ENCODE measurements at places on chromosomes 6 and 20. TPM values are rescaled to one million over a fixed set of nuclear protein-coding genes. Genes with fewer than 3 reads are reported as not detected.
A peak's percentile ranks its signal among the peaks of the same experiment; 100 is the strongest.

GPR6 gene
- polyA plus RNA-seq, result not detected

EZR gene
- 271 TPM for polyA plus RNA-seq

GRCh38 chr6:55601120-55601519 is 22.1 kb upstream of the HMGCLL1 start:
- no peak for DNase-seq

ACTR5 gene
- polyA plus RNA-seq, result 9.8 TPM

DNA sequence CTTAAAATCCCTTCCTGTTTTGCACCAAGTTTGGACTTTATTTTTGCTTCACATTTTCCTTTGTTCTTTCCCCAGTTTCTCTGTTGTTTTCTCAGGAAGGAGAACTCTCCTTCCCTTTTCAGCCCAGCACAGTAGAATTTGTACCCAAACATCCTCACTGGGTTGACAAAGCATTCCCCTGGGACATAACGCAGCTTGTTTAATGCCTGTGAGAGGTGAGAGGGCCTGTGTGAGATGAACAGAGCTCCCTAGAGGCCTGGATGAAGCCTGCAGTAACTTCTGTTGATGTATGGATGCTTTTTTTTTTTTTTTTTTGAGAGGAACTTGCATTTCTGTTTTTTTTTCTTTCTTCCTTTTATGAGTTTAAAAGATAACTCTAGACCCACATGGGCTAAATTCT is 104.9 kb upstream of the SLC22A23 start:
- DNase-seq, result peak; percentile 32

DNA sequence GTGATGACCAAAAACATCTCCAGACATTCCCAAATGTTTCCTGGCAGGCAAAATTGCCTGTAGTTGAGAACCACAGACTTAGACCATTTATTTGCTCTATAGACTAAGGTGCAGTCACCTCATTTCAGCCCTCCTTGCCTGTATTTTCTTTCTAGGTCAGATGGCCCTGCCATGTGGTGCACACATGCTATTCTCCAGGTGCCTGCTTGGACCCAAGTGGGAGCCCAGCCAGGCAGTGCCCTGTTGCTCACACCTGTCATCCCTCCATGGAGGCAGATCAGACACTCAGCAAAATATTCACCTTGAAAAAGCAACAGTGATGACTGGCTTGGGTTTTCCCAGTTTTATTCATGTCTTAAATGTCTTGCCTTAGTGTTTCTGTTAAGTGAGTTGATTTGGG is 311.4 kb downstream of the TFAP2C start:
- no peak for DNase-seq

DNA sequence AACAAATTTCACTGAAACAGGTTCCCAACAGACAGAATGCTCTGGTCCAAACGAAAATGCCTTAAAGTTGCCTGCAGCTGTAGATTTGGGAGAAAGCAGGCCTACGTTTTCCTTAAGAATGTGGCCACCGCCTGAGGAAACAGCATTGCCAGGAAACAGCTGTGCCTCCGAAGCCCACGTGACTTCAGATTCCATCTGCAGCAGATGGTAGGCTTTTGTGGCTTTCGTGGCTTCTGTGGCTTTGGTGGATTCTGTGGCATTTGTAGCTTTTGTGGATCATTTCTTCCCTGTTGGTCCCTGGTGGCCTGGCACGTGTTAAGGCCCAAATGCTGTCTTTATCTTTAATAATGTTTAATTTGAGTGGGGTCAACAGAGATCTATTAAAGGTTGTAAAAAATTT is 222.9 kb downstream of the TTLL2 start:
- no peak for DNase-seq

MEI4 gene
- polyA plus RNA-seq, result 1.7 TPM

DNA sequence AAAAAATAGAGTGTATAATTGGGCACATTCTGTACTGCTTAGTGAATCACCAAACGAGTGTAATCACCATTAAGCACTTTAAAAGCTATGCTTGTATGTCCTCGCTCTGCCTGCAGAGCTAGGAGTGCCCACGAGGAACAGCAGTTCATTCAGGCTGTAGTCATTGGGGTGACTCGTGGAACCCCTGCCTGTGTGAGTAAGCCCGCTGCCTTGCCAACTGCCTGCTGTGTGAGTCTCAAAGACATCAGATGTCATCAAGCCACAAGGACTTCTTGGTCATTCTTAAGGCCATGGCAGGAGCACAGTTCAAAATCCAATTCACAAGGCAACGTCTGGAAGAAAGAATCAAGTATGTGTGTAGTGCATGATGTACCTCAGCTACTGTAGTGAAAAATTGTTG is 60.4 kb downstream of the FOXO3 start:
- DNase-seq, result no peak

C20orf141 gene
- polyA plus RNA-seq, result 0.28 TPM

HTR1E gene
- 0.85 TPM for polyA plus RNA-seq

SLC17A2 gene
- 0.35 TPM for polyA plus RNA-seq

SULF2 gene
- 69.6 TPM for polyA plus RNA-seq

DNA sequence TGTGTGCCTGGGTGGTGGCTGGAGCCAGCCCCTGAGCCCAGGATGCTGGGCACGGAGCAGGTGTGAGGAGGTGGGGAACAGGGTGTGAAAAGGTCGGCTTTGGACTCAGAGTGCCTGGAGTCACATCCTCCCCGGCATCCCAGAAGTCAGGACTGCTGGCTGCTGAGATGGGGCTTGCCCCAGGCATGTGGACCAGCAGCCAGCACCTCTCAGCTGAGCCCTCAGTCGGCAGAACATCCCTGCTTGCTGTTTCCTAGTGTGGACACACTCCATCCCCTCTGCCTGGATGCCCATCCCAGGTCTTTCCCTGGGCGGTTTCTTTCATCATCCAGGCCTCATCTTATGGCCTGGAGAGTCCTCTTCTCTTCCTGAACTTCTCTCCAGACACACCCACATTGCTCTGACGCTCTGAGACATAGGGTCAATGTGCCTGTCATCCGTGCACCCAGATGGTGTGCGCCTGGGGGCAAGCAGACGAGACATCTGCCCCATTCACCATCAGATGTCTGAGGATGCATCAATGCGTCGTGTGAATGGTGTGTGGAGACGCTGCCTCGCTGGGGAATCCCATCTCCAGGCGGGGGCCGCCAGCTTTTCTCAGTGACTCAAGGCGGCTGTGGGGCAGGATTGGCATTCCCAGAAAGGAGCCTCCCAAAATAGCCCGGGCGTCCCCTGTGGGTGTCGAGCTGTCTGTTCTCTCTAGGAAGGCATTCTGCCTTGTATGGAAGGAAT is 104.2 kb downstream of the SYCP2 start:
- no peak for DNase-seq

DNA sequence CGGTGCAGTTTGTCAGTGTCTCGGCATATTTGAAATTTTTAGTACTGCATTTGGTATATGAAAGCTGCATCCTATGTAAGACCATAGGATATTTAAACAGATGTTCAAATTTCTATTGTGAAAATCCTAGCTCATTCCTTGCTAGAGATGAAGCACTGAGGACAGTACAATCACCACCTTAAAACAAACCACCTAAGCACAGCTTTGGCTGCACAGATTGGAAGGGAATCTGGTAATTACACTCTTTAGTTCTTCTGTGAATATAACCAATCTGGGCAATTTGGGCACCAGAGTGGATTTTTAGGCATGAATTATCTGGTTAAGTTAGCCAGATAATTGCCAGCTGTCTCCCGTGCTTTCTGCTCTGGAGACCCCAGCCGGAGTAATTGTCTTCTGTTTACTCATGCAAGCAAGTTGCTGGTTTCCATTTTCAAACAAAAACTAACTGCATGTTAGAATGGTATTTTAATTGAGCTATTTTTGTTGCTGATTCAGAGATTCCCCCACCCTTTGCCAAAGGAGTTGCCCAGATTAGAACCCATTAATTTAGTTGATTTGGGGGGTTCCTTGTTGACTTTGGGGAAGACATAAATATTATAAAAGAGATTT is 36.9 kb downstream of the E2F3 start:
- DNase-seq, result no peak

ZKSCAN4 gene
- polyA plus RNA-seq, result 11.9 TPM

DNA sequence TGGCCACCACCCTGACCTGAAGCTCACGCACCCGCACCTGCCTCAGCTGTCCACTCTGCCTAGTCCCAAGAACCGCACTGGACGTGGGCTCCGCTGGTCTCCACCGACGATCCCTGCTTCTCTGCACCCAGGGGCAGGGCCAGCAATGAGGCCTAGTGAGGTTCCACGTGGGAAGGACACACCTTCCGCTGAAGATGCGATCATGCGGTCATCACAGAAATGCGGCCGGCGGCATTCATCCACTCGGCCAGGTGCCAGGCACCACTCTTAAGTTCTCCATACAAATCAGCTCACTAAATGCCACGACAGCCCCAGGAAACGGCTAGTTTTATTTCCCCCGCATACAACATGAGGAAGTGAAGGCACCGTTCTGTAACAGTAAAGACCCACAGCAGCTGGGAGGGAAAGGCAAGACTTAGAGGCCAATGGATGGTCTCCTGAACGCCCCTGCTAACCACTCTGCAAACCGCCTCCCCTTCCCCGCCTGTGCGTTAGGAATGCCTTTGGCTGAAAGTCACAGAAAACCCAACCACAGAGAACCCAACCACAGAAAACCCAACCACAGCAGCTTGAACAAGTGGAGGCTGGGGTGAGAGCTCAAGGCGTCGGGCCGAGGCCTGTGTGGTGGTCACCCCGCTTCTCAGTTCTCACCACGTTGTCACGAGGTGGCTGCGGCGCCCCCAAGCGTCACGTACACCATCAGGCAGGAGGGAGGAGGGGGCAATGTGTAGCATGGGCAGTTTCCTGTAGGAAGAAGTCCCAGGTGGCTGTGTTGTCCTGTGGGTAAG is 204.4 kb downstream of the TAF4 start:
- DNase-seq, result no peak

GRCh38 chr20:45944151-45944964 is 9.9 kb downstream of the PCIF1 start:
- no peak for DNase-seq

PPP1R10 gene
- 51.6 TPM for polyA plus RNA-seq

- DNase-seq, result no peak
Measured at GRCh38 chr6:35048631-35049083, 92.5 kb downstream of the TCP11 start.

PNISR gene
- polyA plus RNA-seq, result 303 TPM

BPIFB3 gene
- not detected for polyA plus RNA-seq

PNRC1 gene
- polyA plus RNA-seq, result 130 TPM

MEP1A gene
- not detected for polyA plus RNA-seq

RSPH9 gene
- 1.2 TPM for polyA plus RNA-seq

DPPA5 gene
- polyA plus RNA-seq, result not detected

- DNase-seq, result no peak
Measured at GRCh38 chr6:57222743-57223077, 603 bp upstream of the RAB23 start.
